Activated B cell treated with CpG ODN at 0.5 μM for 24 hours (primary cell): ENCODE measurements at places on chromosomes 2 and 18. TPM values are rescaled to one million over a fixed set of nuclear protein-coding genes. Genes with fewer than 3 reads are reported as not detected.

- no peak for DNase-seq
These were observed 103.5 kb upstream of the MAP3K20 start for GRCh38 chr2:172972005-172972619.

DNA sequence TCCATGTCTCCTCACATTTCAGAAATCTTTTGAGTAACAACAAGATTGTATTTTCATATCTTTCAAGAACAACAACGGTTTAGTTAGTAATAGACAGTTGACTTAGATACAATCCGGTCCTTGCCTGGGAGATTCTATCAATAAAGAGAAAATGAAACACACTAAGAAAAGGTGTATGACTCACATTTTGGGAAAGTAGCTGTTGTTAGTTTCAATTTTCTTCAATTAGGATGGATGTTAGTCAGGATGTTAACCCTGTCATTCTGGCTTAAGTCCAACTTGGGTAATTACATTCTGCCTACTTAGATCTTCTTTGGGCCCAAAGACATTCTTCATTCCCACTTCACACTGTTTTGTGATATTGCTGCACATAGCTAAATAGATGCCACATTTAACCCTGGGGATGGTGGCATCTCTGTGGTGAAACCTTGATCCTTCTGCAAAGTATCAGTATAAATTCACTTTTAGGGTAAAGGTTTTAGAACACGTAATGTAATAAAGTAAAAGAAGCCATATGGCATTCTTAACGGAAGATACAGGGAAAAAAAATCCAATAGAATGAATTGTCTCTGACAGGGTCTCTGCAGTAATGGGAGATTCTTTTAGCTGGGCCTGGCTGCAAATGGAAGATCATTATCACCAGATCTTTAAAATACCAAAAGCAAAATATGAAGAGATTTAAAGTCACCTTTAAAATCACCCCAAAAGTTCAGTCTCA, 365.5 kb downstream of the FIGN start:
- no peak for DNase-seq

DNA sequence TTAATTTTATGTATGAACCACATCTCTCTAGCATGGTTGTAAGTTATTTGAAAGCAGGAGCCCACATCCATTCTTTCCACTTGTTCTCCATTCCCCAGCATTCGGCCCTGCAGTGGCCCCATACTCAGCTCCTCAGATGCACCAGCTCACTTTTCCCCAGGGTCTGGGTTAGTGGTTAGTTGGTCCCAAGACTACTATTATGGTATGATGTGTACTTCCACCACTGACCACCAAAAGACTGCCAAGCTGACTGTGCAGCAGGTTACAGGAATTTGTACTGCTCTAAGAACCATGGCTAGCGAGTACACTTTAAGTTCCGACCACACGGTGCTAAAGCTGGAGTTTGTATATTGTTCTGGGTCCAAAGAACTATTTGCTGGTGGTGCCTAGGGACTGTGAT, 413.6 kb upstream of the TCF4 start:
- DNase-seq, result no peak

DNA sequence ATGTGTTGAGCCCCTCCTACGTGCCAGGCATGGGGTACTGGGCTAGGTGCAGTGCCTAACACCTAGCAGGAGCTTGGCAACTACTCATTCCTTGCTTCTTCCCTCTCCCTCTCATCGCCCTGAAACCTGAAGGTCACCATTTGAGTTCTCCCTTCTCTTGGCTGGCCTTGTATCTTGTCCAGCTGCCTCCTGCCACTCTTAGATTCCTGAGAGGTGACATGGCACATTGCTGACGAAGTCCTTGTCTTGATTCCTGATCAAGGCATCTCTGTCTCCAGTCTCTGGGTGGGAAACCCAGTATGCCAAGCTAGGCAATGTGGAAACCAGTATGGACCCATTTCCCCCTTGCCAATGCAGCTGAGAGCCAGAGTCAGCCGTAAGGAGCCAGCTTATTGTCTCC, 9.0 kb upstream of the EFR3B start:
- no peak for DNase-seq

DNA sequence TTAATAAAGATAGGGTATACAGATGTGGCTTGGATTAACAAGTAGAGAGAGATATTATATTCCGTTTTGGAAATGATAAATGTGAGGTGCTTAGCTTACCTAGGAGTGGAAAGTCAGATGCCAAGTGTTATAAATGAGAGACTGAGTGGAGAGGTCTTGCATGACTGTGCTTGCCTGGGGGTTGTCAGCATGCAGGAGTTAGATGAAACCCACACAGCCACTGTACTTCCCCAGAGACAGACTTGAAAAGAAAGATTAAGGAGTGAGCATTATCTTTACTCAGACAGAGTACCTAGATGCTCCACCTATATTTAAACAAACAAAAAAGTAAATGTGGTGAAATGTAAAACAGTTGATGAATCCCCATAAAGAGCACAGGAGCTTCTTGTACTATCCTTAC, 482.7 kb downstream of the RIT2 start:
- no peak for DNase-seq

DNA sequence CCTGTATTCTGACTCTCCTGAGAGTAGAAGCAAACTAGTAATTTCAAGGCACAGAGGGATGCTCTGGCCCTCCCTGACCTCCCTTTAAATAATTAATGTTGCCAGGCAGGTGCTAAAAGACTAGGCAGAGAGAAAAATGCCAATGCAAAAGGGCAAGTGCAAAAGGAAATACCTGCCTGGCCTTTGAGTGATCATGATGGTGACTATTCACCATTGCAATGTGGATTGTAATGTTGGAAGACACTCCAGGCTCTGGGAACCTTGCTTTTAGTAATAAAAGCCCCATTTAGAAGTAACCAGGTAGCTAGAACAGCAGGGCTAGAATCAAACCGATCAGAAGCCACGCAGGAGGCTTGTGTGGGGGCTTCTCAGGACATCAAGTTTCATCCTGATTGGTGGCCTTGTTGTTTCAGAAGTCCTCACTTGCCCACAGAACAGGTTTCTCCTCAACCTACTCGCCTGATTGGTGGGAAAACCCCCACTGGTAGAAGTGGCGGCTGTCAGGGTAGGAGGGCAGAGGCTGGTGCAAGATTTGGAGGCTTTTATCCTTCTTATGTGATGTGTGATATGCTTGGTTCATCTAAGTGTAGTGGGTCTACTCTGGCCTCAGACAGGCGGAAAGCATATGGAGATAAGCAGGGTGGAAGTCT, 16.0 kb upstream of the CHRNA1 start:
- no peak for DNase-seq

- no peak for DNase-seq
These were observed 231.0 kb downstream of the EN1 start for GRCh38 chr2:118616432-118616831.

GRCh38 chr18:31685097-31686082, 1.0 kb upstream of the B4GALT6 start:
- peak; percentile 56 for DNase-seq

DNA sequence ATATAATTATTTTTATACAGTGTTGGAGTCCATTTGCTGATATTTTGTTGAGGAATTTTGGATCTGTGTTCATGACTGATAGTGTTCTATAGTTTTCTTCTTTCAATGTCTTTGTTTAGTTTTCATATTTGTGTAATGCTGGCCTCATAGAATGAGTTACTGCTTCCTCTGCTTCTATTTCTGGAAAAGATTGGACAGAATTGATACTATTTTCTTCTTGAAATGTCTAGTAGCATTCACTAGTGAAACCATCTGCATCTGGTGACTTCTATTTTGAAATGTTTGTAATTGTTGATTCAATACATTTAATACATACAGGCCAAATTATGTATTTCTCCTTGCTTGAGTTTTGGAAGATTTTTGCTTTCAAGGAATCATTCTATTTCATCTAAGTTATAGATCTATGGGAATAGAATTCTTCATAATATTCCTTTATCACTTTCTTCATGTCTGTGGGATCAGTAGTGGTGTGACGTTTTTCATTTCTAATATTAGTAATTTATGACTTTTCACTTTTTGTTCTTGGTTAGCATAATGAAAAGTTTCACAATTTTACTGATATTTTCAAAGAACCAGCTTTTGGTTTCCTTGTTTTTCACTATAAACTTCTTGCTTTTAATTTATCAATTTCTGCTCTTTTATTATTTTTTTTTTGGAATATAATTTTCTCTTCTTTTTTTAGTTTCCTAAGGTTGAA, 509.9 kb upstream of the VRK2 start:
- no peak for DNase-seq

- no peak for DNase-seq
These were observed 51.9 kb upstream of the REG3G start for GRCh38 chr2:78973630-78974029.

CDKL4 gene
- 0.24 TPM in 1 of 2 replicates, not detected in the other for total RNA-seq

CCDC148 gene
- total RNA-seq, result not detected in 2 replicates

CTLA4 gene
- 0.54 and 0.55 TPM in 2 replicates for total RNA-seq

PLGLB1 gene
- 5.5 and 8.3 TPM in 2 replicates for total RNA-seq

IL36B gene
- not detected in 2 replicates for total RNA-seq

PSD4 gene
- 161 and 182 TPM in 2 replicates for total RNA-seq

GALNT5 gene
- total RNA-seq, result not detected in 2 replicates

HDHD2 gene
- total RNA-seq, result 36.6 and 38.8 TPM in 2 replicates
